ENCODE measurements at places on chromosomes 12 and 14.

- no peak for DNase-seq
Measured at GRCh38 chr12:2250797-2251196, 198.0 kb downstream of the CACNA1C start.

DNA sequence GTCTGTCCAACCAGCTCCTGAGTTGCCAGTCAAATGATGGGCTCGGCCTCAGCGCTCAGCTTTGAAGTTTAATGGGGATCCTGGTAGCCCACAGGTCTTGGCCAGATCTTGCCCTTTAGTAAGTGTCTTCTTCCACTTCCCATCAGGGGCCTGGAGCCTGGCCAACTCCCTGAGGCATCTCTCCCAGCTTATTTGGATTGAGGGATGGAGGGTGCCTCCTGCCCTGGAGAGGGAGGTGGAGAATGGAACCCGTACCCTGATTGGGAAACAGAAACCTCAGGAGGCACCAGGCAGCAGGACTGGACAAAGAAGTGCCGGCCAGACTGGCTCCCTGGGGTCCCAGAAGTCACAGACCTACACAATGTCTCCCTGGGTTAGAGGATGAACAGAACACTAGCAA, 40.5 kb upstream of the LTBP2 start:
- no peak for DNase-seq

GRCh38 chr12:117039891-117040309, 59.3 kb downstream of the TESC start:
- no peak for DNase-seq

DNA sequence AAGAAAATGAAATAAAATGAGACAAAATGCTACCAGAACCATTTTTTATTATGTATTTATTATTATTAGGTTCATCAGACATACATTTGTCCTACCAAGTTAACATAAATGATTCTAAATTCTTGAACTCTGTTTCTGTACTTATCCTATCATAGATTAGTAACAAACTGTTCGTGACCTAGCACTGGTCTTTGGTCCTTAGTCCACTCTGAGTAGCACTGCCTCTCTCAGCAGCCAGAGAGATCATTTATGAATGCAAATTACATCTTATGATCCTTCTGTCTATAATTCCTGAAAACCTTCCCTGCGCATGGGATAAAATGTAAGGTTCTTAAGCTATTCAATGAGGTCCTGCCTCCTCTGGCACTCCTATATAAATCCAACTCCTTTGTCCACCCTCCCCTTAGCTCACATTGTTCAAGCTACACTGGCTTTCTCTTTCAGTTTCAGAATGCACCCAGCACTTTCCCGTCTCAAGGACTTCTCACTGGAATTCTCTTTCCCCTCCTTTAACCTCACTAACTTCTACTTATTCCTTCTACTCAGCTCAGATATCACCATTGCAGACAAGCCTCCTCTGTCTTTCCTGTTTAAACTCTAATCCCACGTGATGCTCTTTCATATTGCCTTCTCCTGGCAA, 17.1 kb downstream of the PDZRN4 start:
- DNase-seq, result no peak

GRCh38 chr12:124453419-124454351, 113.7 kb downstream of the NCOR2 start:
- DNase-seq, result peak; percentile 70

DNA sequence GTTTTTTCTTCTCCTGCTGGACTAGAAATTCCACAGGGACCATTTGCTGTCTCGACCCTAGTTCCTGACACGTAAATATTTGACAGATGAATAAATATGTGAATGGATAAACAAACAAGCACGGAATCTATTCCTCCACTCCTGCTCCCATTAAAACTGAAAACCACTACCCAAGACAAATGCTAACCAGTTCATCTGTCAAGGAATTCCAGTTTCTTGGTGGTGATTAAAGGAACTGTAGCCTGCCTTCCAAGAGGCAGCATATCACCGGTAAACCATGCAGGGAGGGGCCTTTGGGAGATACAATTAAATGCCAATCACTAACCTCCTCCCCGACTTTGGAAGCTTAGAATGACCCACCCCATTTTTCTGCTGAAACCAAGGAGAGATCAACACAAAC, 95.4 kb downstream of the TTC7B start:
- no peak for DNase-seq

DNA sequence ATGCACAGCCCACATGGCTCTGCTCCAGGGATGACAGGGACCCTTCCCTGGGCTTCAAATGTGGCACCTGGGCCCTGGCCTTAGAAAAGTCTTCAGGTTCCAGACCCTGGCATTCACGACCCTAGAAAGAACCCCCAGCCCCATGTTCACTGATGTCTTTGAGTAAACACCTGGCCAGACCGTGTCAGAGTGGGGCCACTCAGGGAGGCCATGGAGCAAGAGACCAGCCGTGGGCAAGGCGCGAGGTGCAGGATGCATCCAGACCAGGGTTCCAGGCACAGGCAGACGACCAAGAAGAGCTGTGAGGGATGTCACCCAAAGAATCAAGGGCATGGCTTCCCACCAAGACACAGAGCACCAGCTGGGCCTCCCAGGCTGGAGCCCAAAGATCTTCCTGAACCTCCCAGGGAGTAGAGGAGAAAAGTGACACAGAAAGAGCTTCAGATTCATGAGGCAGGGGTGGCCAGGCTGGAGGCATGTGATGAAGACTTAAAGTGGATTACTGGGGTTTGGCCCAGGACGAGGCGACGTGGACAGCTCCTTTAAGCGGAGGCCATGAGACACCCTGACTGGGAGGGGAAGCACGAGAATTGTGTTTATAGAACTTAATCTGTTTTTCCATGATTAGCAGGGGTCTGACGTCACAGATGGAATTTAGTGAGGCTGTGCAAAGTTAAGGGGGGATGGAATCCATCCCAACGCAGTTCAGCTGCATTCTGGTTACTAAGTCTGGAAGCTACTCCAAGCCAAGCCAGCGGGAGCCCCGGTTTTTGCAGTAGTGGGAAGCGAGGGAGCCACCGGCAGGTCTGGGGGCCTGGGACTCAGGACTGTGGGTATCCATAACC, 61.6 kb downstream of the ARL6IP4 start:
- no peak for DNase-seq

DNA sequence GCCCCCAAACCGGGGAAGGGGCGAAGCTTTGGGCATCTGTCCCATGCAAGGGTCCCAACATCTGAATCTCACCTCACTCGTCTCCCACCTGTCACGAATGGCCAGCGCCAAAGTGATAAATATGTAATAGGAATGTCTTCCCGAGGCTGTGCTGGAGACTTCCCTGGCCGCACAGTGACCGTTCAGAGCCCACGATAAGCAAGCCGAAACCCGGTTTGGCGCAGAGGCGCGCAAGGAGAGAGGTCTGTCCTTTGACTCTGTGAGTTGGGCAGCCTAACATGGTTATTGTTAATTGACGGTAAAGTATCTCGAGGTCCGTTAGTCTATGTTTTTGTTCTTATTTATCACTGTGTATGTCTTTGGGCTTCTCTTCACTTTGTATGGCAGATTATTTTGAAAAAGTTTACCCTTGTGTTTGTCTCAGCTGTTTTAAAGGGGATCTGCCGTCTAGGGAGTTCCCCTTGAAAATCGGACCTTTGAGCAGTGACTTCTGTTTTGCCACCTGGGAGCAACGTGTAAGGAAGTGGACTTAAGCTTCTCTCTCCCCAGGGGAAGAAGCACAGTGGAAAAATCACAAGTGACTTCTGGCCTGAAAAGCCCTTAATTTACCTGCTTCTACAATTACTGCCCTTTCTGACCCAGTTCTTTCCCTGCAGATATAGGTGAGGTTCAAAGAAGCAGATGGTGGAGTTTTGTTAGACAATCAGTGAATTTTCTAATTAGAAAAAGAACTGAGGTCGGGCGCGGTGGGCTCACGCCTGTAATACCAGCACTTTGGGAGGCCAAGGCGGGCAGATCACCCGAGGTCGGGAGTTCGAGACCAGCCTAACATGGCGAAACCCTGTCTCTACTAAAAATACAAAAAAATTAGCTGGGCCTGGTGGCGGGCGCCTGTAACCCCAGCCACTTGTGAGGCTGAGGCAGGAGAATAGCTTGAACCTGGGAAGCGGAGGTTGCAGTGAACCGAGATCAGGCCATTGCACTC, 1.1 kb upstream of the TM9SF1 start:
- DNase-seq, result no peak

GRCh38 chr14:68978172-68978911, 760 bp downstream of the ACTN1 start:
- no peak for DNase-seq

DNA sequence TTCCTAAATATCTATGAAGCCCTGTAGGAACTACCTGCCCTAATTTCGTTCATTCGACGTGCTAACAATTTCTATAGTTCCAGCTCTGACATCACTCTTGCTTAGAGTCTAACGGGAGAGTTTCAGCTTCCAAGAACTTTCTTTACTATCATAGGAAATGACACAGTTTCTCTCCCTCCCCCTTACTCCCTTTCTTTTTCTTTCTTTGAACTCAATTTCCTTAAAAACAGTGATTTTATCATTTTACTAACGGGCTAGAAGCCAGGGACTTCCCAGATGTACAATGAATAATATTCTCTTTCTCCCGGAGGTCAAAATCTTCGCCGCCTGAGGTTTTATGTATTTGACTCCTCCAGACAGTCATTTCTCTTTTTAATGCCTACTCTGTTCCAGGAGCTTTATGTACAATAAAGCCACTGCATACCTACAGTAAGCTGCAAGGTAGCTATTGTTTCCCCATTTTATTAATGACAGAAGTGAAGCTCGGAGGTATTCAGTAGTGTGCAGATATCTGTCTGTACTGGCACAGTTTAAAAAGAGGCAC, 15.7 kb downstream of the SMCO2 start:
- no peak for DNase-seq

GRCh38 chr14:68520637-68521556, 272.0 kb downstream of the ZFP36L1 start:
- no peak for DNase-seq

DNA sequence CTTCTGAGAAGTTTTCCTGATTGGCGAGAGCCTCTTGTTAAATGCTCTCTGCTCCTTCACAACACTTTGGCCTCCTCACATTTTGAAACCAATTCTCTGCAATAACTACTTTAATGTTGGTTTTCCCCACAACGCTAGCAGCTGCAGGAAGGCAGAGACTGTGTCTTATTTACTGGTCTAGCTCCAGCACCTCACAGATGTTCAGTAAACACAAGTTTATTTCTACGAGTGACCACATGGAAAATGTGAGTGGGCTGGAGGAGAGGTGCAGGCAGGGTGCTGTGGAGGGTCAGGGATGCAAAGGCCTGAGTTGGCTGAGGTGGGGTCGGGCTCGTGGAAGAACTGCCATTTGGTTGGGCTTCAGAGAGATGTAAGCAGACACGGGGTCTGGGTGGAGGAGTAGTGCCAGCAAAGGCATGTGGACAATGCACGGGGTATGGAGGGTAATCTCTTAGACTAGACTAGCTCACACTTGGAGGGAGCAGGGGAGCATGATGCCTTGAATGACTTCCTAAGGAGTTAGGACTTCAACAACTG, 117.4 kb upstream of the RTL1 start:
- no peak for DNase-seq

DNA sequence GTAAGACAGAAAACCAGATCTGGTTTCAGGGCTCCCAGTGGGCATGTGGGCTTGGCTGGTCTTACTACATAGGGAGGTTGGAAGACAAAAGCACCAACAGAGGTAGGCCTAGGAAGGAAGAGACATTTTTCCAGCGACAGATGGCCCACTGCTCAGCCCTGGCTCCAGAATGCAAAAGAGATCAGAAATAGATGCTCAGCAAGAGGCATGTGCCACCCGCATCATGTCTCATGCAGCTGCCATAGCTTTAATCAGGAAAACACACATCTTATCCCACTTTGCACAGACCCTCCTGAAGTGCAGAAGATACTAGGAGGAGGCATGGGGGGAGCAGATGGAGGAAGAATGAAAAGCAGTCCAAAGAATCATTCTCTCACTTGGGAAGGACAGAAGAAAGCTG, 25.3 kb downstream of the VASH1 start:
- no peak for DNase-seq

- no peak for DNase-seq
Measured at GRCh38 chr12:5796171-5796958, 148.7 kb downstream of the ANO2 start.

- DNase-seq, result no peak
Measured at GRCh38 chr14:101475456-101476257, 85.6 kb upstream of the DIO3 start.

DNA sequence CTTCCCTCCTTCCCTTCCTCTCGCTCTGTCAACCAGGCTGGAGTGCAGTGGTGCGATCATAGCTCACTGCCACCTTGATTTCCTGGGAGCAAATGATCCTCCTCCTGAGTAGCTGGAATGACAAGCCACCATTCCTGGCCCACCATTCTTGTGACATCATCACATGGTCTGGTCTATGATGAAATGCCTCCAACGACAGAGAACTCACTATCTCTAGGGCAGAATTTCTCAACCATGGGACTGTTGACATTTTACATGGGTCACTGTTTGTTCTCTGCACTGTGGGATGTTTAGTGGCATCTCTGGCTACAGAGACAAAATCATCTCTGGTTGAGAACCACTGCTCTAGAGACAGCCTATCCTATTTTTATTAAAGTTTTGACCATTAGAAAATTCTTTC, 9.7 kb downstream of the VRK1 start:
- no peak for DNase-seq

DNA sequence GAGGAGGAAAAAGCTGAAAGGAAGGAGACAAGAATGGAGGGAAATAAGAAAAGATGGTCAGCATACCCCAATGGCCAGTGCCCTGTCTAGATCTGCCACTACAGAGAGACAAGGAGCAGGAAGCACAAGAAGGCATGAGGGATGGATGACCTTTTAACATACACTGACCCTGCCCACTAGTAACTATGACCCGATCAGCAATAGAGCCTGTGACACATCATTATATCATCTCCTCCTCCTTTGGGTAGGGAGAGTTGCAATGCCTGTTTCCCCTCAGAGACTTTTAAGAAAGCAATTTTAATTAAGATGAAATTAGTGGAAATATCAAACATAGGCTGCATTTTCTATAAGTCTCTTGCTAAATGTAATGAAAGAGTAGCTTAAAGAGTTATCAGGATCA, 4.7 kb upstream of the SLC2A13 start:
- DNase-seq, result no peak

- no peak for DNase-seq
Measured at GRCh38 chr12:130916241-130916911, 37.3 kb upstream of the ADGRD1 start.

- no peak for DNase-seq
Measured at GRCh38 chr14:76204461-76205230, 52.9 kb downstream of the GPATCH2L start.

GRCh38 chr14:99138999-99139865, 132.8 kb downstream of the BCL11B start:
- DNase-seq, result no peak

DNA sequence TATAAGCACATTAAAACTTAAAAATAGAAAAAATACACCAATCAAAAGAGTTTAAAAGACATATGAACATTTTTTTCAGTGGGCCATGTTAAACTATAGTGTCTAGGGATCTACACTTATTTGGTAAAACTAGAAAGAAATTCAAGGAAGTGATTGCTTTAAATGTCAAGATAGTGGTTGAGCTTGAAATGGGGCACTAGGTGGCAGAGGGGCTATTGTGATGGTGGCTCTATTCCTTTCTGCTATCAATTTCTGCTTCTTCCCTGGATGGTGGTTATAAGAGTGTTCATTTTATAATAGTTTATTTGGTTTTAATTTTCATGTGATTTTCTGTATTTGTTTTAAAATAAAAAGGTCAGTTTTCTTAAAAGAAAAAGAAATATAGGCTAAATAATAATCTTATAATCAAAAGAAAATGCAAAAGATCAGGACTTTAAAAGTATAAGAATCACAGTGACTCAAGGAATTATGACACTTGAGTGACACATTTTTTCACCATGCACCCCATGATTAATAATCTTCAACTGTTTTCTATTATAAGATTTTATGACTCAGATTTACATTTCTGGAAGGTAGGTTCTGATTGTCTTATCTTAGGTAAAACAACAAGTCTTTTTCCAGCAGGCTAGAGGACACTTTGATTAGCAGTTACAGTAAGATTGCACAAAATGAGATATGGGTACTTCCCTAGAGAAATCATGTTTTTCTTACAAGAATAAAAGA, 137.5 kb downstream of the FSCB start:
- DNase-seq, result no peak
